HCEC 1CT (cell line): ENCODE measurements at places on chromosomes 12 and 14.

GRCh38 chr12:119302451-119303080, 32.0 kb upstream of the CCDC60 start:
- no peak for DNase-seq

DNA sequence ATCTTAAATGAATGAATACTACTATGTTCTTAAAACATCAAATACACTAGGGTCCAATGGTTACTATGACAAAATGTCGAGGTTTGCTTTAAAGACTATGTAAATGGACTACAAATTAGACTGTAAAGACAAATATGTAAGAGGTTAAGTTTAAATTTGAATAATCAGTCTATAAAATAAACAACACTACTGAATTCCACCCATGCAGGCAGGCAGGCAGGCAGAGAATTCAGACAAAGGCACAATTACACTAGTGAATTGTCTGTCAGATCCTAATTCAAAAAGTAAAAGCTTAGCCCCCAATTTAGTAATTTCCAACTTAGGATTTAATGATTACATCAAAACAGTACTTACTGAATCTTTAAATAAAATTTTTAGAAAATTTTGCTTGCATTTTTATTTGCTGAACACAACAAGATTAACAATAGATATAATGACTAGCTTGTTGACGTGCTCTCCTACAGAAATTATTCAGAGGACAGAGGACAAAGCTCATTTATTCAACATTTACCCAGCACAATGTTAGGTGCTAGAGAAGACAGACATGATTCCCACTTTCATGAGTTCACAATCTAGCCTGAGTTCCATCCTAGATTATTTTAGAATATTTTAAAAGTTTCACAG, 97.4 kb downstream of the CDK17 start:
- DNase-seq = no peak

GRCh38 chr12:110577864-110578693, 5.0 kb downstream of the PPTC7 start:
- peak; percentile 92 for DNase-seq

GRCh38 chr12:113231235-113232088, 10.2 kb downstream of the TPCN1 start:
- peak; percentile 75 for DNase-seq

- no peak for DNase-seq
Measured at GRCh38 chr14:72743626-72744025, 150.3 kb downstream of the DPF3 start.

DNA sequence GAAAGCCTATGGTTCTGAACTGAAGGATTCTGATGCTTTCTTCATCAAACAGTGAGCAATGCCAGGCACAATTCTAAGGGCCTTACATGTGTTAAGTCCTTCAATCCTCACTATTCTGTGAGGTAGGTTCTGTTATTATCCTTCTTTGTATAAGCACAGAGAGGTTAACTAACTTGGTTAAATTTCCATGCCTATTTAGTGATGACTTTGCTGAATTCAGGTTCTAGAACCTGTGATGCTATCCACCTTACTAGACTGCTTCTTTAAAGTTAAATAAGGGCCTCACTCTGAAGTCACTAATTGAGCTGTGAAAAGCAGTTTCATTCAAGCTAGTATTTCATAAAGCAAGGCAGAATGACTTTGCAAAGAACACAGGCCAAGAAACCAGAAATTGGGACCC, 138.9 kb upstream of the PARP11 start:
- DNase-seq = no peak

DNA sequence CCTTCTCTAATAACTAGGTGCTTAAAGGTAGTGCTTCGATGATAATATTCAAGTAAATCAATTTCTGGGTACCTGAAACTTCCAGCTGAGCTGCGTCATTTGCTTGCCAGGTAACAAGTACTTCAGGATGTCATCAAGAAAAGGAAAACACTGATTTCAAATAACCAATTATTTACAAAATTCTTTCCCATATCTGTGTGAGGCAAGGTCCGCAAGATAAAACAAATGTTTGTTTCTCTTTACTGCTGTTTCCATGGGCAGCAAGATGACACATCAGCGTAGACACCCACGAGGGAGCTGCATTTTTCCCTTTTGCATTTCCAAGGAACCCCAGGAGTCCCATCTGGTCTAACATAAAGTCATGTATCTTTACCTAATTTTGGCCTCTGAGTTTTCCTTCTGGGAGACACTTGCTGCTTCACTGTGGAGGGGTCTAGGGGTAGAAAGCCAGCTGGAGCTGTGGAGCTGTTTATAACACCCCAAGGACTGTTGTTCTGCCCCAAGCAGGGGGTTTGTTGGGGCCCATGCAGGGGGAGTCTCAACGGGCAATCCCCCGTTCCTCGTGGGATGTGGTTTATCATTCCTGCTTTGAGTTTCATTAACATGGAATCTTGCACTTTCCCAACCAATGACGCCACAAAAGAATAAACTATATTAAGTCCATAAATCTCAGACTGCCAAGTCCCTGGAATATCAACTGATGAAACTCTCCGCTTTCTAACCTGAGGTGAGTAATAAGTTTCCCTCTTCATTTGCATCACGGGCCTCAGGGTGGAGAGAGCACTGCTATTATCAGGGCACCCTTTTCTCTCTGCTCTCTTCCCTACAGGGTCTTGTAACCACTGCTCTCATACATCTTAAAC, 112.8 kb upstream of the PELI2 start:
- DNase-seq = peak; percentile 54

- DNase-seq = no peak
Measured at GRCh38 chr12:99128246-99128802, 483.2 kb downstream of the APAF1 start.

DNA sequence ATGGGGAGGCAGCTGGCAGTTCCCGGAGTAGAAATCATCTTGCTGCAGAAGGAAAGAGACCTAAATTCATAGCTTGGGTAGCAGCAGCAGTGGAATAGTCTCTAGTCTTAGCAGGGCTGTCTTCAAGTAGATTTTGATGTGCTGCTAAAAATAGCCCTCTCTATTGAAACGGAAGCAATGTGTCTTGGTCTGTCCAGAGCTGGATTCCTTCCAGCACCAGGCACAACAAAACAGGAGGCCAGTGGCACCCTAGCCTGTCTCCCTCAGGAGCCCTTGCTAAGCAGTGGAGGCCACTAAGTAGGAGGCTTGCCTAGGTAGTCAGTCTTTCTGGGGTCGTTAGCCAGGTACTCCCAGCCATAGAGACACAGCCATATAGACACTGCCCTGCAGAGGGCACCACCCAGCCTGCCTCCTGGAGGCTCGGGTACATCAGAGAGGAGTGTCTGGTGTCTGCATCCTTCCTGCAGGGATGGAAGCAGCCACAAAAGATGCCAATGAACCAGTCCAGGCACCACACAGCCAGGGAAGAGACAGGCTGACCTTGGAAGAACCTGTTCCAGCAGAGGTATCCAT, 97.5 kb downstream of the CRACR2A start:
- peak; percentile 7 for DNase-seq

GRCh38 chr14:77439861-77440260, 16.5 kb upstream of the NOXRED1 start:
- no peak for DNase-seq

GRCh38 chr12:50612882-50613281, 108.1 kb downstream of the DIP2B start:
- no peak for DNase-seq

DNA sequence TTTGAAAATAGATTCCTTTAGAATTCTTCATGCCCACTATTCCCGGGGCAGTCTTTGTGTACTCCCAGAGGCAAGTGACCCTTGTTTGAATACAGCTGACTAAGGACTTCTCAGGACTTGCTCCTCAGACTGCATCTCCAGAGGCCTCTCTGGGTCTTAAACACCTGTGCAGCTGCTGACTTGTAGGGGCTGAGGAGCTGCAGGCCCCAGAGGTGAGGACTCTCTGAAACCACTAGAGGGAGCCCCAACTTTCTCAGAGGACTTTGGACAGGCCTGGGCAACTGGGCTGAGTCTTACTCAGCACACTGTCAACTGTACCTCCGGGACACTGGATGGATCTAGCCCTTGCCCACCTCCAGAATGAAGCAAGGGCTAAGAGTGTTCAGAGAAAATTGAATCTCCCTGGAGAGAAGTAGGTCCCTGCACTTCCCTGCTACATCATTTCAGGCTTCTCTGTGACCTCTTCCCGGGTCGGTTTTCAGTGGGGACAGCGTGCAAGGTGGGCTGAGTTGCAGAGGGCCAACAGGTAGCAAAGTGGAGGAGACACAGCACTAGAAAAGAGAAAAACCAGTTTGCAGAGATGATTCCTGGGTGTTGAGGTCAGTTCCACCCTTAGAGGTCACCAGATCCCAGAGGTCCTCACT, 164.6 kb downstream of the TMEM117 start:
- DNase-seq = peak; percentile 64
